NCI-H2081 treated with DMSO at 0.1 percent for 48 hours (cell line): ENCODE measurements at places on chromosomes 11 and 22.

DNA sequence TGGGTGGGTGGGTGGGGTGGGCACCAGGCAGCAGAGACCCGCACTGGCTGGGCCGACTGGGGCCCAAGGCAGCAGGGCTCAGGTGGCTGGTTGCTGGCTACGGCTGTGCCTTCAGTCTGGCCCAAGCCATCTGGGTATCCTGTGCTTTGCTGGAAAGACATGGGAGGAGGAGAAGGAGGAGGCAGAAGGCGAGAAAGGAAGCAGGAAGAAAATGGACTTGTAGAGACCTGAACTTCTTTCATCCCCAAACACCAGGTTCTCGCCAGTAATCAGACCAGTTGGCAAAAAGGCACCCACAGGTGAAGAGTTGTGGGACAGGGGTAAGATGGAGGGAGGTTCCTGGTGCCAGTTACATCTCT, 78.8 kb downstream of the IGLL1 start:
- no peak for DNase-seq

GRCh38 chr22:37275622-37276021, 6.7 kb upstream of the CYTH4 start:
- DNase-seq: no peak

DNA sequence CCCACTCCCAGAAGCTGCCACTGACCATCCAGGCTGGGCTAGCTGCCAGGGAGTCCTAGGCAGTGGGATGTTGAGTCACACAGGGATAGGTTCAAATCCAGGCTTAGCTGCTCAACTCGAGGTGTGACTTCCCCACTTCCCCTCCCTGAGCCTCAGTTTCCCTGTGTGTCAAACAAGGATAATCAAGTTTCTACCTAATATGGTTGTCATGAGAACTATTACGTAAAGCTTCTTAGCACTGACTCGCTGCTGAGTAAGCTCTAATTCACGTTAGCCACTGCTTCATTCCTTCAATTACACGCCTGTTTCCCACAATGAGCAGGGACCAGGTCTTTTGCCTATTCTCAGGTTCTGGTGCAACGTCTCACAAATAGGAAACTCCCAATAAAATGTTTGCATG, 67.7 kb downstream of the SEZ6L start:
- no peak for DNase-seq

DNA sequence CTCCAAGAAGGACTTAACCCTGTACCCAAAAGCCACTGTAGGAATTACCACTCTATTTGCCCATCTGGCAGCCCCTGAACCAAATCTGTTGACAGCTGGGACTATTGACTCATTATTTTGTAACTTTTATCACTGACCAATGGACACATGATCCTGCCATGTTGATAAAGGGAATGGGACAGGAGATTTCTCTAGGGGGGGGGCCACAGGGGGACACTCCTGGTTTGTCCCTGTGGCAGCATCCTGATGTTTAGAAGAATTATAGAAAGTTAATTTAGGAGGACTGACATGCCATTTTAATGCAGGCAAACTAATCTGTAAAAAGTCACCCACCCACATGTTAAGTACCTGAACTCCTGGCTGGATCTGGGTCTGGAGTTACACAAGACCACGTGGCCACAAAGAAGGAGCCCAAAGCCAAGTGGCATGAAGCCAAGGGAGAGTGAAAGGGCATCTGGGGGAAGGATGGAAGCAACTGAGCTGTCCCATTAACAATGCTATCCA, 558.1 kb downstream of the ETS1 start:
- DNase-seq: no peak

DNA sequence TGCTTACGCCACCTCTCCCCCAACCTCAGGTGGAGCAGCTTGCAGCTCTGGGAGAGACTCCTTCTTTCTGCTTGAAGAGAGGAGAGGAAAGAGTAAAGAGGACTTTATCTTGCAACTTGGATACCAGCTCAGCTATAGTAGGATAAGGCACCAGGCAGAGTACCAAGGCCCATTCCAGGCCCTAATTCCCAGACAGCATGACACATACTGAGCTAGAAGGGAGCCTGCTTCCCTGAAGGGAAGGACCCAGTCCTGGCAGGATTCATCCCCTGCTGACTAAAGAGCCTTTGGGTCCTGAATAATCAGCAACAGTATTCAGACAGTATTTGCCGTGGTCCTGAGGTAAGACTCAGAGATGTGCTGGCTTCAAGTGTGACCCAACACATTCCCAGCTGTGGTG, 41.4 kb downstream of the PPME1 start:
- no peak for DNase-seq

DNA sequence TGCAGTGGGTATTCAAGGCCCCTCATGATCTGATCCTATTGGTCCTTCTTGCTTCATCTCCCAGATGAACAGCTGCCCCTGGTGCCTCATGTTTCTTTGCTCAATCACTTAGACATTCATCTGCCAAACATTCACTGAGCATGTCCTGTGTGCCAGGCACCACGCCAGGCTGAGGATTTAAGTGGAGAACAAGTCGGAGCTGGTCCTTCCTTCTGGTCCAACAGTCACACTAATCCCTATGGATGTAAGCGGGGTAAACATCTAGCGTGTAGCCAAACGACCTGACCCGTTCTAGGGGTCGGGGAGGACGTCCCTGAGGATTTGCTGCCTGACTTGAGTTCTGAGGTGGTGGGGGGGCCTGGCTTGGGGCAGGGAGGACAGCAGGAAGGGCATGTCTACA, 21.9 kb downstream of the ZMAT5 start:
- no peak for DNase-seq

GRCh38 chr11:26424255-26424654, 92.3 kb downstream of the ANO3 start:
- no peak for DNase-seq

DNA sequence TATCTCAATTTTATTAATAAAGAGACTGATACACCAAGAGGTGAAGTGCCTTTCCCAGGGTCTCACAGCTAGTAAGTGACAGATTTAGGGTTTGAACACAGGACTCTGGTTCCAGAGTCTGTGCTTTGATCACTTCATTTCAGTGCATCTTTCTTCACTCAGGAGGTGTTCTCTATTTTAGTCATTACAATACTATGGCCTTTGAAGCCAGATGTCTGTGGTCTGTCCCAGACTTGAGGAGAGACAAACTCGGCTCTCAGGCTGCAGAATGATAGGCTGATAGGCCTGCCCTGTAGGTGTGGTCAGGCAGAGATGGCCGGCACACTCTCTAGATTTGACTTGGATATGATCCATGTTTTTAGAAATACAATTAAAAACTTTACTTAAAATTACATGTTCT, 478.5 kb upstream of the CCDC90B start:
- no peak for DNase-seq

GRCh38 chr11:61764606-61765260, 12.3 kb downstream of the MYRF start:
- no peak for DNase-seq

GRCh38 chr11:77619576-77620198, 17.9 kb downstream of the CLNS1A start:
- DNase-seq: no peak

GRCh38 chr22:27866135-27867084, 52.6 kb downstream of the PITPNB start:
- DNase-seq: no peak

- no peak for DNase-seq
These were observed 50.8 kb upstream of the CCDC90B start for GRCh38 chr11:83336993-83337392.

- no peak for DNase-seq
These were observed 85.0 kb downstream of the RPL27A start for GRCh38 chr11:8767466-8768142.

DNA sequence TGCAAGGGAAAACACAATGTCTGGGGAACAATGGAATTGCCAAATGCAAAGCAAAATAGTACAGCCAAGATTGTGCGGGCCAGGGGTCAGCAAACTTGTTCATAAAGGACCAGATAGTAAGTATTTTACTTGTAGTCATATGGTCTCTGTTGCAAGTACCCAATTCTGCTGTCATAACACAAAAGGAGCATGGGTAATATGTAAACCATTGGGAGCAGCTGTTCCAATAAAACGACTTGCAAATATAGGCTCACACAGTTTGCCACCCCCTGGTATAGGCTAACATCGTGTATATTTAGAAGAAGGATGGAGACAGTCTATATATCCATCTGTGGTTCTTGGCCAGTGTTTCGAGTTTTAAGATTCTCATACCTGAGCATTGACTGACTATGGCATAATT, 15.6 kb downstream of the SDHAF2 start:
- no peak for DNase-seq
